Stimulated activated naive CD4-positive, alpha-beta T cell (primary cell): ENCODE measurements at places on chromosomes 4 and X.

DNA sequence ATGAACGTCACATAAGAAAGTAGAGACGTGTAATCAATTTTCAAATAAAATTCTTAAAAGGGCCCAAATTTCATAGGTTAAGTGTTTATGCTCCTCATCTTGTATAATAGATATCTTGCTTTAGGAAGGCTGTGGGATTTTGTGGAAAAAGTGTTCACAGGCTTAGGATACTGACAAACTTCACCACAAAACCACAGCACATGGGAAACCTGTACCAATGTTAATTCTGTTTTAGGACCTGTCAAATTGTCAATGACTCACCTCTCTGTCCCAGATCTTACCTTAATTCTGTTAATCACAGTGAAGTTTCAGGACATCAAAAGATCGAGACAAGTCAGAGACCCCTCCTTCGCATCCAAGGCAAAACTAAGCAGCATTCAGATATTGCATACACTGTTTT is 24.2 kb downstream of the FGFBP1 start:
- no peak for DNase-seq

DNA sequence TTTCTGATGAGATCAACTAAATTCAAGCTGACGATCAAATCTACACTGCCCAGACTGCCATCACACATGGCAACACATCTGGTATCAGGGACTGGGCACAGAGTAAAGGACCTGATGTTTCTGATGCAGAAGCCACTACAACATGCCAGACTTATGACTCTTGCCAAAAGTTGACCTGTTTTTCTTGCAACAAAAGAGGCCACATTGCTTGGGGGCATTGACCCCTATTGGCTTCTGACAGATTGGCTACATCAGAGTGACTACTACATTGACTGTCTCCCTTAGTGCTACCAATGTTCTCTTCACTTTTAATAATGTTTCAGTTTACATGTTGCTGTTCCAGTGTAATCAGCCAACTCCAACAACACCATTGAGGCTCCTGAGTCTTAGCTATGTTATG is 15.3 kb upstream of the SMIM10 start:
- DNase-seq, result no peak

DNA sequence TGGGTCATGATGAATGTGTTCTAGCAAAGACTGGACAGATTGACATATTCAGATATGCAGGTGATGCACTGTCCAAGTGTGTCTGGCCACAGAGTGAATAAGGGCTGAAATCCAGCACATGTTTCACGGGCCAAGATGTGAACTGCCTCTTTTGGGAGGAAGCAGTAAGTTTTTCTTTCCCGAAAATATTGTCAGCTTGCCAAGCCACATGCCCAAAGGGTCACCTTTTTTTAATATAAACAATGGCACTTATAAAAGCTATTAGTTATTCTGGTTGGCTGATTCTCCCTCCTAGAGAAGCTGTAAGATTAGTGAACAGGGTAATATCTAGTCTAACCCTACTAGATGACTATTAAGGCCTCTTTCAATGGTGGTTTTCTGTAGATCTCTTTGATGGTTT is 1.5 kb upstream of the EDNRA start:
- no peak for DNase-seq

GRCh38 chr4:150960818-150961217 is 54.3 kb downstream of the LRBA start:
- DNase-seq, result no peak

GRCh38 chrX:103556963-103557612 is 28.2 kb upstream of the TCEAL4 start:
- no peak for DNase-seq

GRCh38 chrX:128106630-128107029 is 54.4 kb upstream of the ACTRT1 start:
- no peak for DNase-seq

DNA sequence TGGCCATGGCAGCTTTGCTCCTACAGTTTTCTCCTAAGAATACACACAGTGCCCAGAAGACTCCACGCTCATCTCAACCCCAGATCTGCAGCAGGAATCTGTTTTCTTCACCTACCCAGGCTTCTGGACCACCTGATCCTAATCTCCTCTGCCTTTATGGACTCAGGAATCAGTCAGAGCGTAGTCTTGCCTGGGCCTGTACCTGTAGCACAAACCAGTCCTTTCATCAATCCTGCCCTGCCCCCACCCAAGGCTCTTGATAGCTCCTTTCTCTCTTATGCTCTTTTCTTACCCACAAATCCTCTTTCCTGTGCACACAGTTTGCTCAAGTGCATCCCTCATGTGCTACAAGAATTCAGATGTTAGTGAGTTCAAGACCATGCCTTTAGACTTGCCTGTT is 89.7 kb downstream of the ZNF718 start:
- DNase-seq, result no peak

DNA sequence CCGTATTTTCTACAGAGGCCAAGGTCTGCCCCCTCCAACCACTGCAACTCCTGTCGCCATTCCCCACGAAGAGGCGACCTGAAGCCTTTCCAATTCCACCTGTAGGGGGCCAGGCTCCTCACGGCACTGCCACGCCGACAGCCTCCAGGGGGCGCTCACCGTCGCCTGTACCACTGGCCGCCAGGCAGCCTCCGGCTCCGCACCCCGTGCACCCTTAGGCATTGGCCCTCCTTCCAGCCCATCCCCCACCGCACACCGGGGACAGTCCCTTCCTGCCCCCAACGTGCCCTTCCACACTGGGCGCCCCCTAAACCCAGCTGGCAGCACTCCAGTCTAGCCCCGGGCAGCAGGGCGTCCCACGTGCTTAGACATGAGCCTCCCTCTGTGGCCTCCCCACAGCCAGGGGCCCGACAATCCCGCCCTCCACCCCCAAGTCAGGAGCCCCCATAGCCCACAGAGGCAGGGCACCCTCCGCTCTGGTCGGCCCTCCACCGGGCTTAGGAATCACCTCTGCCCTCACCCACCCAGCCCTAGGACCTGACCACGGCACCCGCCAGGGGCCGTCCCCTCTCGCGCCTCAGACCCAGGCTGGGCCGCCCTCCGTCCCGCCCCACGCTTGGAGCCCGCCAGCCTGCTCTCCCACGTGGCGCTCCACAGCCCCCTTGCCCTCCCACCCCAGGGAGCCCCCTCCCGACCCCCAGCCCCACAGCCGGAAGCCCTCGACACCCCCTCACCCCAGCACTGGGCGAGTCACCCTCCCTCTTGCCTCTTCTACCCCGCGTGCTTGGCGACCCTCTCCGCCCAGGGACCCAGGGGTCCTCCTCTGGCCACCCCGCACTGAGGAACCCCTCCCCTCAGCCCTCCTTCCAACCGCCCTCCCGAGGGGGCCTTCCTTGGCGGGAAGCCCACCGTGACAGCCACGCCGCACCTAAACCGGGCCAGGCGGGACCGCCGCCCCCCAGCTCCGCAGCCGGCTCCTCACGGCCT is 711 bp downstream of the PNMA6E start:
- peak; percentile 12 for DNase-seq

DNA sequence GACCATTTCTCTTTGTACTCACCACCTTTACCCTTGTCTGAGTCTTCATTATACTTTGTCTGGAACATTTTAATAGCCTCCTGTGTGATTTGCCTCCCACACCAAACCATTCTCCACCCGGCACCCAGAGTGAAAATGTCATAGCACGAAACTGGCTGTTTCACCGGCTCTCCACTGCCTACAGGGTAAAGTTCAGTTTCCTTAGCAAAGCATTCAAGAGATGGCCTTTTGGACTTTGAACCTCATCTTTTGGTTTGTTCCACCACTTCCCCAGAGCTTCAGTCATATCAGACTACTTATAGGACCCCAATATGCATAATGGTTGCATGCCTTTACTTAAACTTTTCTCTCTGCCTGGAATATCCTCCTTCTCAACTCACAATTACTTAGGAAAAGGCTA is 38.3 kb downstream of the RAP2C start:
- DNase-seq, result no peak

DNA sequence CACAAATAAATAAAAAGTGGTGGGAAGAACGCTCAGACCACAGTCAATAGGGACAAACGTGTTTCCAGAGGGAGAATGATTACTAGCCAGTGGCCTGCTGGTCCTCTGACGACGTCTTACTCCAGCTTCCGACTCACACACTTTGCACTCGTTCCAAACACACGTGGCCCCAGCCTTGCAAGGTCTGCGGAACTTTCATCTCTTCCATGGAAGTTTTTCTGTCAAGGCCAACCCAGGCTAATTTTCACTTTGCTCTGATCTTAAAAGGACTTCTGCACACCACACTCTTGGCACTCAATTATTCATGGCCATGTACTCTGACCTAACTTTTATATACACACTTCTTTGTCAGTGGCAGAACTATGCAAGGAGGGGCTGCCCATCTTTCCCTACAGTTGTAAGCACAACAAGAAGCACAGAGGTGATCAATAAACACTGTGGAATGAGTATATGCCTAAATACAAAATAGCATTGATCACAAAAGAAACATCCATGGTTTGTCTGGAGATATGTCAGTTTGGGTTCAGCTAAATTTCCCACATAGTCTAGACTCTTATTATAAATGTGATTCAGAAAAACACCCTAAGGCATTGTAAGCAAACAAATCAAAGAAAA is 69.4 kb downstream of the STX18 start:
- no peak for DNase-seq

GRCh38 chrX:13220916-13221315 is 98.9 kb downstream of the ATXN3L start:
- no peak for DNase-seq

DNA sequence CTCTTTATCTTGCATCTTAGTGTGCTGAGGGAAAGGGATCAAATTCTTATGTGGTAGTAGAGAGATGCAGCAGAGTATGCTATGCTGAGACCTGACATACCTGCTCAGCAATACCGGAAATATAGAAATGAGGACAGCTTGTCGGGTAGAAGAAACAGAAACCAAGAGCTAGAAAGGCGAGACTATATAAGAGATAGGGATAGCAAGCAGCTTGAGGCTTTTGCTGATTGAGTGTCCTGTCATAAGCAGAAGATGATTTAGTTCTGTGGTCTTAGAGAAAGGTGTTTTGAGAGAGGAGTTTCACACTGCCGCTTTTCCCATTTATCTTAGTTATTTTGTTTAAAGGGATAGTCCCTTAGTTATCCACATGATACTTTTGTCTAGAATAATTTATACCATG is 31.7 kb downstream of the USP9X start:
- DNase-seq, result peak; percentile 32

DNA sequence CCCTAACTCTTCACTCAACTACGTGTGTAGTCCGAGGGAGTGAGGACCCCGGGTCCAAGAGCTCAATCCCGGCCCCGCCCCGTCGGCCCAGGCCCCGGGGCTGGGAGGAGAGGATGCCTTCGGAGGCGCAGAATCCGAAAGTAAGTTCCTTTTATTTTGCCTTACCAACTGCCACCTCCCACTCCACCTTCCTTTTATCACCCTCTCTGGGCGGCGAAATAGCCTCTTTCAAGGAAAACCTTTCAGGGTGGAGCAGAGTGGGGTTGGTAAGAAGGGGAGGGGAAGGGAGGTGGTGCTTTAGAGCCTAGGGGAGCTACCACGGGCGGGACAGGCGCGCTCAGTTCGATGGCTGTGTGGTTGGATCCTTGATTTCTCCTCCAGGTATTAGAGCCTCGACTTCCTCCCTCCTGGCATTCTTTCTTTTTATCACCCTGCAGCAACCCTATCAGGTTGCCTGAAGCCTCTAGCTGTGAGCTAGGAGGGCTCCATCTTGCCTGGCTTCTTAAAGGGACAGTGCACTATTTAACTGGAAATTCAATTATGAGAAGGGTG is 191.2 kb downstream of the RRAGB start:
- no peak for DNase-seq

- no peak for DNase-seq
Measured at GRCh38 chrX:108224218-108224617, 132.6 kb downstream of the ATG4A start.

DNA sequence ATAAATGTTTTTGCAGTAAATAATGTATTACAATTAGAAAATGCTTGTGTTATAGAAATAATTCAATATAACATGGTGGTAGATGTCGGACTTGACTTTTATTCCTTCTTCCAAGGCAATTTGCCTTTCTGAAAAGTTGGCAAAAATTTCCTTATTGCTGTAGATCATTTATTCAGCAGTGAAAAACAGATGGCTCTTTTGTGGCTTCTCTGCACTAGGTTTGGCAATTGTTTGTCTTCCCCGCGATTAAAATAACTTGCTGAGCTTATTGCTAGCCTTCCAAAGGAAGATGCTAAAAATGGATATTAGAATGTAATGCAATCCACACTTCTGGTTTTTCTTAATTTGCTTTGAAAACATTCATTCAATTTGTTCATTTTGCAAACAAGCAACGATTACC is 1977.9 kb upstream of the ADGRL3 start:
- DNase-seq, result no peak

DNA sequence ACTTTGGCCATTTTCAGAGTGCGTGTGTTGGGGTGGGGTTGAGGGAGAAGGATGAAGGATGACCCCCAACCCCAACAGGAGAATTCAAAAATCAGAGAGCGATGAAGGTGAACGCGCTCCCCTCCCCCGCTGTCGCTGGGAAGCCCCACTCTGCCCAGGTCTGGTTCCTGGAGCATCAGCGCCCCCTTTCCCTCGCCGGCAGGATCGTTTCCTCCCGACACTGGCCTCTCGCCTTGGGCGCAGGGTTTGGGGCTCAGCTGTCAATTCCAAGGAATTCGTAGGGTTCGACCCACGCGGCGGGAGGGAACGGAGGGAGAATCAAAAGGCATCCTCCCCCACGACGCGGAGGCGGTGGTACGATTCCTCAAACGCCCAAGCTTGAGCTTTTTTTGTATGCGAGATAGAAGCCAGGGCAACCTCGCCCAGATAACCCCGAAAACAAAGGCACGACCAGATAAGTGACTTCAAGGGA is 1.0 kb upstream of the PDGFRA start:
- DNase-seq, result no peak

- DNase-seq, result no peak
Measured at GRCh38 chrX:54043056-54043455, 1.2 kb downstream of the PHF8 start.

DNA sequence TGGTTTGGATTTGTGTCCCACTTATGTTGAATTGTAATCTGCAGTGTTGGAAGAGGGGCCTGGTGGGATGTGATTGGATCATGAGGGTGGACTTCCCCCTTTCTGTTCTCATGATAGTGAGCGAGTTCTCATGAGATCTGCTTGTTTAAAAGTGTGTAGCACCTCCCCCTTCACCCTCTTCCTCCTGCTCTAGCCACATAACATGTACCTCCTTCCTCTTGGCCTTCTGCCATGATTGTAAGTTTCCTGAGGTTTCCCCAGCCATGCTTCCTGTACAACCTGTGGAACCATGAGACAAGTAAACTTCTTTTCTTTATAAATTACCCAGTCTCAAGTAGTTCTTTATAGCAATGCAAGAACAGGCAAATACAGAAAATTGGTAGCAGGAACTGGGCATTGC is 138.7 kb downstream of the INPP4B start:
- no peak for DNase-seq

- no peak for DNase-seq
Measured at GRCh38 chr4:100450449-100450848, 67.4 kb downstream of the EMCN start.

- no peak for DNase-seq
Measured at GRCh38 chr4:7458477-7458876, 23.7 kb upstream of the PSAPL1 start.
